ENCODE measurements at places on chromosomes 13 and 19.

- no peak for DNase-seq
Observed at GRCh38 chr19:3475449-3475848, 4.9 kb downstream of the SMIM24 start.

DNA sequence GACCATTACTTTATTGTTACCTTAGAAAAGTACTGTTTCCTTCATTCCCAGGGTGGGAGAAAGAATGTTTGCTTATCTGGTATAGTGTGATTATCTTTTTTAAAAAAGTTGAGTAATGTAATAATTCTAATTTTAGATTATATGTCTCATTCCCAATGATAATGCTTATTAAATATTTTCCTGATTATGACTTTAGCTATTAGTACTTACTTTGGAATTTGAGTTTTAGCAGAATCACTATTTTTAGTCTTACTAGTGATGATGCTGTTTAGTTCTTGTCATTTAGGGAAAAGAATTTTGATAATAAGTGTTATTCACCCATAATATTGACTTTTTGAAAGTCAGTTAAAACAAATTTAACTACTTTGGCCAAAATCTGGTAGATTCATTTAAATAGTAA is 95.2 kb downstream of the FRY start:
- DNase-seq: no peak

GRCh38 chr13:113550453-113550852 is 34.1 kb upstream of the TFDP1 start:
- DNase-seq: no peak

DNA sequence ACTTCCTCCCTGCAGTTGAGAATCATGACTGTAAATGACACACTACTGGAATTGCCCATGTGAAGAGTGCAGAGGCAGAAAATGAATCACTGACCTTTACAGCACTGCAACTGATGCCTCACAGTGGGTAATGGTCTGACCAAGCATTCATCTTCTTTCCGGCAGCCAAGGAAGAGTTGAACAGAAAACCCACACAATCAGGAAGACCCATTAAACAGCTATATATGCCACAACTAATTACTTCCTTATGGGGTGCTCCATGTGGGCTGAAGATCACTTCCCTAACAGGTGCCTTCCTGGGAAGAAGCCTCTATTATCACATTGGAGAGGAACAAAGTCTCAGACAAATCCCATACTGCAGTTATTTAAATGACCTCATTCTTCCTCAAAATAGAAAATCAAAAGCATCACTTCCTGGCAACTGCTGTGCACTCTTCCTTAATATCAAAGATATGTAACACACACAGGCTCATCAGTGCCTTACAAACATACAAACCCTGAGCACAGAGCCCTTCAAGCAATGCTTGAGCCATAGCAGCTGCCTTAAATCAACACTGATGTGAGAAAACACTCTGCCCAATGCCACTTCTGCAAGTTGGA is 45.8 kb downstream of the RUBCNL start:
- DNase-seq: no peak

DNA sequence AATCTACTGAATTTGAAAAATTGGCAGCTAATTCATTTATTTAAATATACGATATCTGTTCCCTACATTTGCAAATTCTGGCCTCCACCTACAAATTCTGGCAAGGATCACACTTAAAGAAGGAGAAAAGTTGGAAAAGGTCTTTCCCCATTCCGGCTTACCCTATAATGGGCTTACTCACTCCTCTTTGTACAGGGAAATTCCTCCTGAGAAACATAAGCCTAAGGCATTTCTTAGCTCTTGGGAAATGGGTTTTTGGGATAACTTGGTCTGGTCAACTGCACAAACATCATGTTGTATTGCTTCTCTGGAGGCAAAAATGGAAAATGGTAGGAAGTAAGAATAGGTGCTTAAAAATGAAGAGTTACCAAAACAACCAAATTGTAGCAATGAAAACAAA is 25.5 kb downstream of the KCTD12 start:
- no peak for DNase-seq
